Stimulated activated CD8-positive, alpha-beta memory T cell treated with anti-CD3 and anti-CD28 coated beads, Interleukin-7, amount 100 ng/mL, for 1 hour (primary cell): ENCODE measurements at places on chromosomes 11 and 22.

DNA sequence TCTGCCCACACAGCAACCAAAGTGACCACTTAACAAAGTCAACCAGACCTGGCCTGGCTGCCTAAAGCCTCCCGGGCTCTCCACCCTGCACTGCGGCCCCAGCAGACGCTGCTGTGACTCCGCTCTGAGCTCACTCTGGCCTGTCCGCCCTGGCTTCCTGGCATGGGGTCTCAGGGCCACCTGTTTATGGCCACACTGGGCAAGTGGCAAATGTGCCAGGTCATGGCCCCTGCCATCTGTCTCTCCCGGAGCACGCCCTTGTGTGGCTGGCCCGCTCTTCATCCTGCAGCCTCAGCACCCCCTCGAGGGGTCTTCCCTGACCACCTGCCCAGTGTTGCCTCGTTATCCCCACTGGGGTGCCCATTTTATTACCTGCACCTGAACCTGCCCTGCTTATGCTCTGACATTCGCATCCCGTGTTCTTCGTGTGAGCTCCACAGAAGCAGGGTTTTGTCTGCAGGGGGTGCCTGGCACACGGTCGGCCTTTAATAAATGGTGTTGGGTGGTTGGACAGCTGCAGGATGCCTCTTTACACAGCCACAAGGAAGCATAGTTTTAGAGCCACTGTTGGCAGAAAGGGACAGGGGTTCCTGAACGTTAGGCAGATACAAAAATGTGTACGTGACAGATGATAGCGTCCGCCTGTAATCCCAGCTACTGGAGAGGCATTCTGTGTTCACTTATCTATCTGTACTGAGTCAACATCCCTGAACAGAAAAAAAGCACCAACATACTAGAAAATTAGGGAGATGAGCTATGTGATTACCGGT is 785.6 kb downstream of the TBC1D22A start:
- DNase-seq = no peak

DNA sequence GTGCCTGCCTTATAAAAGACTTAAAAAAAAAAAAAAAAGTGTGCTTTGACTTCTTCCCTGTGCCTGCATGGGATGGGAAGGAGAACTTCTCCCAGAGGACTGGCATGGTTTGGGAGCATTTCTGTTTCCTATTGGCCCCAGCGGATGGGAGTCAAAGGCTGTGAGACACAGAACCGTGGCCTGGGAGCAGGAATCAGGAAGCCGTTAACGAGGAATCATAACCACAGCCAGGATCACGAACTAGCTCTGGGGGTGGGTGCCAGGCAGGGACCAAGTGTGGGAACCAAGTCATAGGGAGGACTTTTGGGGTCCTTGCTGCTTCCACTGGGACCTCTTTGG is 526 bp downstream of the C1QTNF6 start:
- no peak for DNase-seq

- no peak for DNase-seq
Measured at GRCh38 chr11:117084992-117085391, 13.2 kb downstream of the SIK3 start.

DNA sequence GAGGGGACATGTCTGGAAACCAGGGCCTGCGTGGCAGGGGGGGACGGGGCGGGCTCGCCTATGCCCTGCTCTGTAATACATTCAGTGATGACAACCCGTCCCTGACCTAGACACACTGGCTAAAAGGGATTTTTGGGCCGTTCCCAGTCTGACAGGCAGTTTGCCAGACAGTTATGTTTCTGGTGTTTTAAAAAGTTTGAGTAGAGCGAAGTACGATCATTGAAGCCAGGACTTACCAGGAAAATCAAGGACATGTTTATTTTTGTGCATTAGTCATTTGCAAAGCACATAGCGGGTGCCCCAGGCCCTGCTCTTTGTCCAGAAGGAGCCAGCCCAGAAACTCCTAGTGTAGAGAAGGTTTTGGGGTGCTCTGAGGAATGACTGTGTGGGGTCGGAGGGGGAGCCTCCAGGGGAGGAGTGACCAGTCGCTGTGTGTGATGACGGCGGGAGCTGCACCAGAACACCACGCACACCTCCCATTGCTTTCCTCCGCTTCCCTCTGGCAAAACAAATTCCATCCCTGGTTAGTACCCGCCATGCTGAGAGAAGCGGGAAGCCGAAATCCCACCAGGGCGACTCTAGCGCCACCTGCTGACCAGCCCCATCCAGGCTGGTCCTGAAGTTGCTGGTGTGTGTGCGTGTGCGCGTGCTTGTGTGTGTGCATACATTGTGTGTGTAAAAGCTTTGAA is 50.8 kb downstream of the FBLN1 start:
- DNase-seq = peak; percentile 19

DNA sequence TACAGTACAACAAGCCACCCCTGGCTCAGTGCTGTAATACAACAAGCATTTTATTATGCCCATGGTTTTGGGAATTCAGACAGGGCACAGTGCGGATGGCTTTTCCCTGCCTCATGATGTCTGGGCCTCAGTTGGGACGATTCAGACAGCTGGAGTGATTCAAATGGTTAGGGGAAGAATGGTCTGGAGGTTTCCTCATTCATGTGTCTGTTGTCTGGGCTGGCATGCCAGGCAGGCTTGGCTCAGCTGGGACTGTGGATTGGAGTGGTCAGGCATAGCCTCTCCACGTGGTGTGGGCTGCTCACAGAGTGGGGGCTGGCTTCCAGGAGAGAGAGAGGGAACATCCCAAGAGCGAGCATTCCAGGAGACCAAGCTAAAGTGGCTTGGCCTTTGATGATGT is 164.4 kb downstream of the C11orf91 start:
- DNase-seq = no peak
